ENCODE measurements at places on chromosomes 5 and 9.
A peak's percentile ranks its signal among the peaks of the same experiment; 100 is the strongest.

DNA sequence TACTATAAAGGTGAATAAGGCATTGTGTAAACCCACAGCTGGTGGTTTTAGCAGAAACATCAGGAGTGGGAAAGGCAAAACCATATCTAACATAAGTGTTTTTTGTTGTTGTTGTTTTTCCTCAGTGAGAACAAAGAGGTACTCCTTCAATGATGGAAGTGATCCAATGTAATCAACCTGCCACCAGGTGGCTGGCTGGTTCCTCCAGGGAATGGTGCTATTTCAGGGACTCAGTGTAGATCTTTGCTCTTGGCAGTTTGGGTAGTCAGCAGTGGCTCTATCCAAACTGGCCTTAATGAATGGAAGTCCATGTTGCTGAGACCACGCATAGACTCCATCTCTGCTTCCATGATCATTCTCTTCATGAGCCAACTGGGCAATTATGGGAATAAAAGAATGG is 10.8 kb downstream of the DMRTA1 start:
- DNase-seq: no peak

GRCh38 chr9:136578626-136578914 is 32.7 kb upstream of the NOTCH1 start:
- DNase-seq: no peak

GRCh38 chr9:6040077-6040476 is 24.7 kb upstream of the RANBP6 start:
- no peak for DNase-seq

GRCh38 chr9:94181408-94182181 is 77.5 kb upstream of the ZNF169 start:
- DNase-seq: no peak

GRCh38 chr9:68493958-68494577 is 46.6 kb downstream of the TMEM252 start:
- no peak for DNase-seq

DNA sequence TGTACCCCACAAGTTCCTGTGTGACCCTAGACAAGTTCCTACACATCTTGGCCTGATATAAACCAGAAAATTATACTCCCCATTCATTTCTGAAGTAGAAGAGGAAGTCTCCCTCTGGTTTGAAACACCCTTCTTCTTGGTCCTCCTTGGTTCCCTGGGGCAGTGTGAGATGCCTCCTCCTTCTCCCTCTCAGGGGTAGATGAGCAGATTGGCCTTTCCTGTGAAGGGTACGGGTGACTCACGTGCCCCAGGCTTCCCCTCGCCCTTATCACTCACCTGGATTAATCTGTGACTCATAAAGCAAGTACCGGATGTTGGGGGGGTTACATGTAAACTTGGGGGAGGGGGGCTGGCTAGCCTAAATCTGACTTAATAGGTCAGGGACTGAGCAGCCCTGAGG is 11.1 kb upstream of the AQP3 start:
- DNase-seq: peak; percentile 42

GRCh38 chr5:132479111-132479951 is 11.2 kb downstream of the IRF1 start:
- DNase-seq: no peak

GRCh38 chr5:155556700-155557099 is 543.1 kb downstream of the KIF4B start:
- no peak for DNase-seq

DNA sequence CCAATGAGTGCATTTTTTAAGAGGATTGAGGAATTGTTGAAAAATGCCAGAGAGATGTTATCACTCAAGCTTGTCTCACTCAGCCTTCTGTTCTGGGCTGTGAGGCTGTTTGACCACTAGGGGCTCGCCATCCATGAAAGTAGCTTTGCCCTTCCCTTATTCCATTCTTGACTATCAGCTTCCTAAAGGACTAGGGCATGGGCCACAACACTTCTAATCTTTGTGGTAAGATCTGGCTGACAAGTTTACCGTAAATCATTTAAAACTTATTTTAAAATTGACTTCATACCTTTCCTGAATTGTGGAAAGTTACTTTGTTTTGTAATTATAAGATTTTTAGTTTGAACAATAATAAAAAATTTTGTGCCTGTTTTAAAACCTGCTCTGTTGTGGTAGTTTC is 49.5 kb downstream of the TJP2 start:
- peak; percentile 83 for DNase-seq

GRCh38 chr5:15550502-15551112 is 50.6 kb downstream of the FBXL7 start:
- DNase-seq: no peak

GRCh38 chr5:154652746-154653417 is 102.3 kb upstream of the LARP1 start:
- DNase-seq: peak; percentile 11

GRCh38 chr5:110687485-110687884 is 39.0 kb downstream of the TMEM232 start:
- DNase-seq: no peak

DNA sequence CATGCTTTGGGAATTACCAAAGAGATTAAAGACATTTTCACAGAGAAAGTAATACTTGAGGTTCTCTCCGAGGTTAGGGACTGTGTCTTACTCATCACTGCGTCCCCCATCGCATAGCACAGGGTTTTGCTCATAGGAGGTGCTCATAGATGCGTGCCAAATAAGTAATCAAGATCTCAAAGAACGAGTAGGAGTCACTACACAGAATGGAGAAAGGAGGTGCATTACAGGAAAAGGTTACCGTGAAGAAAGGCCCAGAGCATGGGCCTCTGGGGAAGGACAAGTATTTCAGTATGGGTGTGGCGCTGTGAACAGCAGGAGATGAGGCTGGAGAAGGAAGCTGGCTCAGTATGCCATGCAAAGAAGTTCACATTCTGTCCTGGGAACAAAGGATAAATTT is 182.4 kb downstream of the ACTL7B start:
- DNase-seq: peak; percentile 15

- no peak for DNase-seq
These were observed 64.5 kb downstream of the RCL1 start for GRCh38 chr9:4857163-4857810.

GRCh38 chr5:109326919-109327318 is 82.9 kb downstream of the PJA2 start:
- no peak for DNase-seq

DNA sequence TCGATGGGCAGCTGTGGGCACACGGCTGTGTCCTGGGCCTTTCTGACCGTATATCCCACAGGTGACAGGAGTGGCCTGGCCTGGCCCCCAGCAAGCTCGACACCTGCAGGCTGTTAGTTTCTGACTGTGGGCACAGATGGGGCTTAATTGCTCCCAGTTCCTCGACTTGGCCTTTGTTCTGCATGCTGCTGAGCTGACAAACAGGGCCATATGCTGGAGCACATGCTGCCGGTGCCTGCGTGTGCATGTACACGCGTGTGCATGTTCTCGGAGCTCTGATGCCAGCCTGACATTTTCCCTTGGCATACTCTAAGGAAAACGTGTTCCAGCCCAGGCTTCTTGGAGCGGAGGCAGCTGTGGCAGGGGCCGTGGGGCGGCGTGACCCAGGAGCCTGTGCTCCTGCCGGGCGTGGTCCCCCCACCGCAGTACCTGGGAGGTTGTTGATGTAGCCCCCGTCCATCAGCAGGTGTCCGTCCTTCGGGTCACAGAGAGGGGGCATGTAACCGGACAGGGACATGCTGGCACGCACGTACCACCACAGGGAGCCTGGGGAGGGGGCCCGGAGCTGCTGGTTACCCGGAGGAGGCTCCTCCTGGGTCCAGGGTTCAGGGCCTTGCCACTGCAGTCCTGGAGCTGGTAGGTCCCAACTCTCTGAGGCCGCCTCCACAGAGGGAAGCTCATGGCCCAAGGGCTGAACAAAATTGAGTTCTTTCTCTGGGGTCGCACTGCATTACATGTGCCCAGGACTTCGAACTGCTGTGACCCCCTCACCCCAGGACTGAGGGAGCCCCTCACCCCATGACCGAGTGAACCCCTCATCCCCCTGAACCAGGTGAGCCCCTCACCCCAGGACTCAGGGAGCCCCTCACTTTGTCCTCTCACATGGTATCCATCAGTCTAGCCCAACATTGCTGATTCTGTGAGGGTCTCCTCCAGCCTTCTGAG is 4.1 kb upstream of the NSMF start:
- DNase-seq: no peak

DNA sequence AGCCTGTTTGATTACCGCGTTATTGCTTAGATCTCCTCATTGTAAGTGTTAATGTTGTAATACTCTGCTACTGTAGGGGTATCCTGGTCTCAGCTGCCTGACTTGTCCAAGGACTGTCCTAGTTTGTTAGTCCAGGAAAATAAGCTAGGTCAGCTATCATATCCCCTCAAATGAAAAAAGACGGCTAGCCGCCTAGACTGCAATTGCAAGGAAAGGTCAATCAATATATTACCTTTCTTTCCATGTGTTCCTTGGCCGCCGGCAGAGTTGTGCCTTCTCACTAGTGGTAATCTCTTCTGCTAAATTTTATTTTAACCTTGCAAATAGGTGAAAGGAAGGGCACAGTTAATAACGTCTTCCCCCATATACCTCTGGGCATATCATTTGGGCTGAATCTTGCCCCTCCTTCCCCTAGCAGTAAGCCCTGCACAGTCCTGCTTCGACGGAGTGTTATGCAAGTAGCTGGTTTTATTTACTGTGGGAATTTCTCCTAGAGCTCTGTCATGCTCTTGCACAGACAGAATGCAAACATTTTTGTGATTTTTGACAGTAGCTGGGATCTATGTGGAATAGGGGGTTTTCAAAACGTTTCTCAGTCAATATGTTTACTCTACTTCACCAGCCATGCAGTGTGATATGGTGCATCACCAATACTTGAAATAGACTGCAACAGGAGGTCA is 288.5 kb downstream of the MAST4 start:
- peak; percentile 29 for DNase-seq

GRCh38 chr9:33880211-33881089 is 63.5 kb downstream of the UBE2R2 start:
- DNase-seq: no peak

DNA sequence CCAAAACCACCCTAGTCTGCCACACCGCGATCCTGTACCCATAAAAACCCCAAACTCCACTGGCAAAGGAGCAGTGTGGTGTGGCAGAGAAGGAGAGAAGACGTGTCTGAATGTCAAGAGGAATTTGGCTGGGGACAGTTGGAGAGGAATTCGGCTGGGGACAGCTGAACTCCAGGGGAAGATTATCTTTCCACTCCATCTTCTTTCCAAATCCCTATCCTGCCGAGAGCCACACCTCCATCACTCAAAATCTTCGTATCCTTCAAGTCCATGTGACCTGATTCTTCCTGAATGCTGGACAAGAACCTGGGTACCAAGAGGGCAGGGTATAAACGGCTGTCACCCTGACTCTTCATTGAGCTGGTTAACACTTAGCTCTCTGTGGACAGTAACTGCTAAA is 448.1 kb downstream of the ARHGEF28 start:
- DNase-seq: no peak

DNA sequence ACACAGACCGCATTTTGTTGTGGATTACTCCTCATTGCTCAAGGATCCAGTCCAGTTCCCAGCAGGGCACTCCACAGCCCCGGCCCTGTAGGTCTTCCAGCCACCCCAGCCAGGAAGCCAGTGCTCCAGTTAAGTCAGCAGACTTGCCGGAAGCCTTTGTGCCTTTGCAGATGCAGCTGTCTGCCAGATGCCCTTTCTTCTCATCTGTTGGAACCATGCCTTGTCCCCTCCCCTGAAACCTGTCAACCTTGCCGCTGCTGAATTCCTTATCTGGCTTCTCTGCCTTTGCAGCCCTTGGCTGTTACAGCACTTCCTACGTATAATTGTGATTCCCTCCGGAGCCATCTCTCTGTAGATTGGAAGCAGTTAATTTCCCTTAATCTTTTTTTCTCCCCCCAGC is 28.4 kb downstream of the PSAT1 start:
- peak; percentile 53 for DNase-seq

DNA sequence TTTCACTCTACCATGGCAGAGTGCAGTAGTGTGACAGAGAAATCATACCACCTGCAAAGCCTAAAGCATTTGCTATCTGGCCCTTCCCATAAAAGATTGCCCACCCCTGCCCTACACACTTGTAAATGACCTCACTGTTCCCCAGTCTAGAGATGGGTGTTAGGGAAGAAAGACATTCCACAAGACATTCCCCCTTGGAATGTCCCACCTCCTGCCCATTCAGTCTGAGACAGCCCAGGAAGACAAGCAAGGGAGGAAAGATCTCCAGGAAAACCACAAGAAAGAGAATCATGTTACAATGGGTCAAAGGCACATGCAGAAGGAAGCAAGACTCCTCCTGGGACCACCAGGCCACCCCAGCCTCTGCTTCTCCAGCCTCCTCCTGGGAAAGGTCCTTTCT is 230.0 kb downstream of the AGTPBP1 start:
- DNase-seq: no peak

DNA sequence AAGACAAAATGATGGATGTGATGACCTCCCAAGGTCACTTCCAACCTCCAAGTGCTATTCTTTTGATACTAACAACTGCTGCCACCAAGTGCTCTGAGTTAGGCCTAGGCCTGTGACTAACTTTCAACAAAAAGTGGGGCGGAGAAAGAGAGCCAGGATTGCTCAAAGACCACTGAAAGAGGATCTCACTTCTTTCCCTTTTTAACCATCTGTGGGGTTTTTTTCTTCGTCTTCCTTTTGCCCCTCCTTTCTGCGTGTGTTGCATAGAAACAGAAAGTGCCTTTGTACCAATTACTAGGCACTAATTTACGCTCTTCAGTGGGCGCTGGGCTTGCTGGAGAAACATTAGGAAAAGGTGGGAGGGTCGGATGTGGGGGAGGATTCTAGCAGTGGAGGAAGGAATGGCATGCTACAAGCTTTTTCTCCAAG is 8.0 kb downstream of the KLF9 start:
- peak; percentile 45 for DNase-seq

- no peak for DNase-seq
These were observed 878.9 kb upstream of the WWC1 start for GRCh38 chr5:167412556-167412955.

Measured in iris pigment epithelial cell (primary cell).